Activated naive CD4-positive, alpha-beta T cell treated with anti-CD3 and anti-CD28 coated beads, Interleukin-2, amount 50 U/mL, for 72 hours (primary cell): ENCODE measurements at places on chromosomes 3 and 15.

DNA sequence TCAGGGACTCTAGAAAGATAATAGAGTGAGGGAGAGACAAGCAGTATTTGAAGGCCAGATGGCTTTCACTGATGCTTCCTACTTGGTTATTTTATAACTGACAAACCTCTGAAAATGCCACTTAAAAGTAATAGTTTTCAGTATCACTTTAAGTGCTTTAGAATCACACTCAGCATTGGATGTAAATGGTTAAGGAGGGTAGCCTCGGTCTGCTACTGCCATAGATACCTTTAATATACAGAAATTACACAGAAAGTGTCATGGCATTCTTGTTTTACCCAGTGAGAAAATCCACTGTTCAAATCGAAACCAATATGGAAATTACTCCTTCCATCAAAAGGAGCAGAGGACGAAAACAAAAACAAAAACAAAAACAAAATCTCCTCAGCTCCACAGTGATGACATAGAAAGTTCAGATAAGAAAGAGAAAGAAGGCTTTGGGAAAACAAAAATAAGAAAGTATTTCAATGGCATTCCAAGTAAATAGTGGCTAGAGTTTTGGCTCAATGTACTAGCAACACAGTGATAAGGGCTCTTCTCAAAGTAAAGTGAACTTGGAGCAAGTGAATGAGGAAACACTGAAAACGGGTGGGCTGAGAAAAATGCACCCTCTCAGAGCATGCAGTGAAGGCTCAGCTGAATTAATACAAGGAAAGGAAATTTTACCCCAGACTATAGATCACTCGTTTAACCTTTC, 43.2 kb upstream of the CD47 start:
- DNase-seq: no peak

- no peak for DNase-seq
Observed at GRCh38 chr3:71565976-71566375, 17.6 kb downstream of the FOXP1 start.

DNA sequence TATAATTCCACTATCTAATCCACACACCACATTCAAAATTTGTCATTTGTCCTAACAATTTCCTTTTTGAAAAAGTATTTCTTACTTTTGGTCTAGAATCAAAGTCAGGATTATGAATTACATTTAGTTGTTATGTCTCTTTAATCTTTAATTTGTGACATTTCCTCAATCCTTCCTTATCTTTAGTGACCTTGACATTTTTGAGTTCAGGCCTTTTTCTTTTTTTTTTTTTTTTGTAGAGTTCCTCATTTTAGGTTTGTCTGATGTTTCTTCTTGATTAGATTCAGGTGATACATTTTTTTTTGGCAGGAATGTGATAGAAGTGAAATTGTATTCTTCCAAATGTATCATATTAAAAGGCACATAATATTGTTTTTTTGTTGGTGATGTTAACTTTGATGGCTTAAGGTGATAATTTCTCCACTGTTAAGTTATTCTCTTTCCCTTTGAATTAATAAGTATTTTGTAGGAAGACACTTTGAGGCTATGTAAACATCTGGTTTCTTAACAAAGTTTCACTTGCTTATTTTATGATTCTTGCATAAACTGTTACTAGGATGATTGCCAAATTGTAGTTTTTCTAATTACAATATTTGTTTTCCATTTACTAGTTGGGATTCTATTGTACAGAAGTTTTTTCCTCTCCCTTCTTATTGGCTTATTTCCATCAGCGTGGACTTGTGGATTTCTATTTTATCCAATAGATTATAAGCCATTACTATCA, 16.3 kb downstream of the SLC35G2 start:
- DNase-seq: no peak

DNA sequence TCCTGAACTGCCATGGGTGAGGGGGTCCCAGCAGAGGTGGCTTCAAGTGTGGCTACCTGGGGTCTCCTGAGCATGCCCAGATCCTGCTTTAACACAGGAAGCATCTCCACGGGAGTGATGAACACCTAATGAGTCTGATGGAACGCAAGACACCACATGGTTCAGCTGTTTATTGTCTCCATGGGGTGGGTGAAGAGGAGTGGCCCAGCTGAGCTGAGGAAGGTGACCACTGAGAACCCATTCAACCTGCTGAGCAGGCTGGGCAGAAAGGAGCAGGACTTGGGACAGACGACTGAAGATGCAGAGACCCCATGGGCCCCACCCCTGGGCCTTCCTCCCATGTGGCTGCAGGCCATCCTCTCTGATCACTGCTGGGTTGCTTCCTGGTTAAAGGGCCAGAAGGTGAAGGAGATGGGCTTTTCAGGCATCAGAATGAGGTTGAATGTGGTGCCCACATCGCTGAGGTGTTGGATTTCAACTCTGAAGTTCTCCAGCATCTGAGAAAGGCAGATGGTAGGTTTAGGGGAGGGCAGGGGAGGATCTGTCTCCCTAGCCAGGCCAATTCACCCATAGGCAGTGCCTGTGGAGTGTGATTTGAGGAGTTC, 29.7 kb downstream of the CYP11A1 start:
- DNase-seq: no peak

DNA sequence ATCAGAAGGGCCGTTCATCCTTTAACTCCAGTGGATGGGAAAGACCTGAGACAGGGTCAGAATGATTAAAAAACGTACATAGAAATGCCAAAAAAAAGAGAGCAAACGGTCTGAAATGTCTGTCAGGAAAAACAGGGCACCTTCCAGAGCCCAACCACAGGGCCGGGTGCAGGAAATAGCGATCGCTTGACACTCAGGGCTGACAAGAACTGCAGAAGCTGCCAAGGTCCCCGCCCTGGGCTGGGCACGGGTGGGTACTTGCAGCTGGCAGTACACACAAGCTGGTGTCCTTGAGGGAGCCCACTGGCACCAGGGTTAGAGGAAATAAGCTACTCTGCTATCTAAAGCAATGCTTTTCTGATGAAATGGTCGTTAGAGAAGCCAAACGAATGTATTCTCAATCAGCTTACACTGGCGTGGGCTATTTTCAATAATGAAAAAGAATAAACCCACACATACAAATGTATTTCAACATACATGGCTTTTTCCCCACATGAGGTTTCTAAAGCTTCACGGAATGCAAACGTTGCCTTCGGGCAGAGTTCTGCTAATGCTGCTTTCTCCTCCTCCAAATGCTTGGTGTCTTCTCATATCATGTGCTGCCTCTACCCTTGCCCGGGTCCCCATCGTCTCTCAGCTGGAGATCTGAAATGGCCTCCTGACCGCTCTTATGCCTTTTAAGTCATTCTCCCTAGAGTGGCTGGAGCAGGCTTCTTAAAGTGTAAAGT, 15.6 kb downstream of the FRMD4B start:
- no peak for DNase-seq

- no peak for DNase-seq
Observed at GRCh38 chr3:541062-541801, 344.7 kb downstream of the CHL1 start.

DNA sequence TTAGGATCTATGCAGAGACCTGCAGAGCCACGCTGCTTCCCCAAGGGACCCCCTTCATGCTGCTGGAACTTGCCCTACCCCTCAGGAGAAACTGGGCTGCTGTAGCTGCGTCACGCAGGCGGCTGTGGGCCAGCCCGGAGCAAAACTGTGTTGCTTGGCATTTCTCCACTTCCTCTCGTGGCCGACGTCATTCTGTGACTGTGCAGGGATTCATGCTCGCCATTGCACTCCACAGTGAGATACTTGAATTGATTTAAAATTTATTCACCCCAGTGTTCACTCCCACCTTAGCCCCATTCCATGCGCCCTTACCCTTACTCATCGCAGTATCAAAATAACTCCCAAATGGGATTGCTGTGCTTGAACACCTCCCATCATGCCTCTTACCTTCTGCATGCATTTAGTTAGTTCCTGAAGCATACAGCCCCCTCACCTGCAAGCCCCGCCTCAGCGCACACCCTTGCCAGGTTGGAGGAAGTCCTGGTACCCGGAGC, 45.7 kb downstream of the TMEM44 start:
- DNase-seq: no peak

DNA sequence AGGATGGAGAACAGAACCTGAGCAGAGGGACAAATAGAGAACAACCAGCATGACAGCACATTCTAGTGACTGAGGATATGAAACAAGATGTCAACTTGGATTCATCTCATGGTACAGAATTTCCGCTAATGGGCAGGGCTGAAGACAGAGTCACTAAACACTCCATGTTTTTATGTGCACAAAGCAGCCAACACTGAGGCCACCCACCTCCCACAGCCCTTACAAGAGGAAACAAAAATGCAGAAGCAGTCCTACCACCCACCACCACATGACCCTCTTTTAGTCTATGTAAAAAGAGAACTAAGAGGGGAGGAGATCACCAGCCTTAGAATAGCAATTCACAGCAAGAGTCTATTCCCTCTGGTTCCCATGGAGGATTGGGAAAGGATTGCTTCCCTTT, 131.4 kb upstream of the UBE2E2 start:
- no peak for DNase-seq

DNA sequence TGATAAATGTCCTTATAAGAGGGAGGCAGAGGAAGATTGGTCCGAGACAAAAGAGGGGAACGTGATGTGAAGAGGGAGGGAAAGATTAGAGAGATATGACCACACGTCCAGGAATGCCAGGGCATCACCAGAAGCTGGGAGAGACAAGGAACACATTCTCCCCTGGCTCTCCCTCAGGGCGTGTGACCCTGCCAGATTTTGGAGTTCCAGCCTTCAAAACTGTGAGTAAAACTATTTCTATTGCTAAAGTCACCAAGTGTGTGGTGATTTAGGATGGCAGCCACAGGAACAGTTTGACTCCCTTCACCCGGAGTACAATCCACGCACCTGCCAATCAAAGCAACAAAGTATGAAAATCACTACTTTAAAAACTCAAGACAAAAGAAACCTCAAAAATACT, 32.1 kb upstream of the TJP1 start:
- DNase-seq: no peak

- peak; percentile 79 for DNase-seq
Observed at GRCh38 chr3:112333002-112333380, at the start of gene CD200. Gene CD200 (plus strand): TSS chr3:112333156. CDS start chr3:112333213, 57 bp downstream.

- no peak for DNase-seq
Observed at GRCh38 chr3:127368186-127369032, 80.6 kb upstream of the PRR20G start.

DNA sequence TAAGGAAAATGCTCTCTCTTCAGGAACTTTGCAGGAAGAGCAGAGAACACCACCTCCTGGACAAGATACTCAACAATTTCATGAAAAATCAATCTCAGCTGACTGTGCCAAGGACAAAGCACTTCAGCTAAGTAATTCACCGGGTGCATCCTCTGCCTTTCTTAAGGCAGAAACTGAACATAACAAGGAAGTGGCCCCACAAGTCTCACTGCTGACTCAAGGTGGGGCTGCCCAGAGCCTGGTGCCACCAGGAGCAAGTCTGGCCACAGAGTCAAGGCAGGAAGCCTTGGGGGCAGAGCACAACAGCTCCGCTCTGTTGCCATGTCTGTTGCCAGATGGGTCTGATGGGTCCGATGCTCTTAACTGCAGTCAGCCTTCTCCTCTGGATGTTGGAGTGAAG, 200.5 kb downstream of the AKAP13 start:
- peak; percentile 49 for DNase-seq

DNA sequence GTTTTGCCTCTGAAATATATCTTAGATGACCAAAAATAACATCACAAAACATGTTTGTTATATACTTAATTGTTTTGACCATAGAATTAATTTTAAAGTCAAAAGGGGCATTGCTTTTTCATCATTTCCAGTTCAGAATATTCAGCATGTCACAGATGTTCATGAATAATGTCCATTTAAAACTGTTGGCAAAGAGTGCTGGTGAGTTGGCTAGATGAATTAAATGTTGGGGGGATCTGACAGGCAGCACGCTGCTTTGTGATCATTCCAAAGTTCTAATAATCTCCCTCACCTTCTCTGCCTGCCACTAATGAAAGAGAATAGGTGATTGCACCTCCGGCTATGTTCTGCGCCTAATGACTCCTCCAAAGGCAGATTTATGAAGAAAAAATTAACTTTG, 139.2 kb upstream of the MLF1 start:
- DNase-seq: no peak

DNA sequence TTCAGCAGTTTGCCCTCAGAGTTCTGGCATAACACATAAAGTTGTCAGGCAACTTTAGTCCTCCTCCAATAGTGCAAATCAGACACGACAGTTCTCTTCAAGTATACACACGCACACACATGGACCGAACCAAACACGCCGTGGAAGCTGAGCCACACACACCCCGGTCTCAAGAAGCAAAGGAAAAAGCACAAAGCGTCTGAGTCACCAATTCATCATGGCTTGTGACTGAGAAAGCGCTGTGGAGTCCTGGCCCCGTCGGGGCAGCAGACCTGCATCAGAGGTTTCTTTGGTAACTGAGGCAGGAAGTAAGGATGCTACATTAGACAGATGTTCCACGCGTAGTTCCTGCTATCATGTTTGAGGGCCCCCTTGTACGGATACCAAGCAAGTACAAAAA, 85.7 kb downstream of the VGLL4 start:
- no peak for DNase-seq

DNA sequence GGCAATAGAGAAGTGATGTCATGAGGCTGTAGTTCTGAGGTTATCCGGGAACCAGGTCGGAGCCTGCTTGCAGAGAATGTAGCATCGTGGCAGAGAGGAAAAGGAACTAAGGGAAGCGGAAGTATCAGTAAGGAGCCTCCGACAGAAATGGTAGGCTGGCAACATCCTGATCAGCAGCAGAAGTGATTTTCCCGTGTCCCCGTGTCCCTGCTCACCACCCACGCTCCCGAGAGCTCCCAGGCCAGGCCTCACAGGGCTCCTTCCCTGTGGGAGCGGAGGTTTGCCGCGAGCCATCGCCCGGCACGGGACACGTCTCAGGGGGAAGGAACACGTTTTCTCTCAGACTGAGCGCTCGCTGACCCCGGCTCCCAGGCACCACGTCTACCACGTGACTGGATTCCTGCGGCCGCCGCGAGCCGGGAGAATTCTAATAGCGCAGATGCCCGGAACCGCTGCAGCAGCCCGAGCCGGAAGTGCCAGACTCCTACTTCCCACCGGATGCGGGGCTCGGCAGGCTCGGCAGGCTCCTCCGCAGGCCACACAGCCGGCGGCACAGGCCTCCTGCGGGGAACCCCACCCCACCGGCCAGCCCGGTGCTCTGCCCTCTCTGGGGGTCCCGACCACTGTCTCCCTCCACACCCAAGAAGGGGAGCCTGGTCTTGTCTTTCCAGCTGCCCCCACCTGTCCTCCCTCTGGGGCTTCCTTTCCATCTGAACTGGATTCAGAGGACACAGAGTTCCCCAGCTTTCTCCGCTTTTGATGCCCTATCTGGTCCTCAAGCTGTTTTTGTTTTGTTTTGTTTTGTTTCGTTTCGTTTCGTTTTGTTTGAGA, 99.3 kb downstream of the BDH1 start:
- peak; percentile 81 for DNase-seq

DNA sequence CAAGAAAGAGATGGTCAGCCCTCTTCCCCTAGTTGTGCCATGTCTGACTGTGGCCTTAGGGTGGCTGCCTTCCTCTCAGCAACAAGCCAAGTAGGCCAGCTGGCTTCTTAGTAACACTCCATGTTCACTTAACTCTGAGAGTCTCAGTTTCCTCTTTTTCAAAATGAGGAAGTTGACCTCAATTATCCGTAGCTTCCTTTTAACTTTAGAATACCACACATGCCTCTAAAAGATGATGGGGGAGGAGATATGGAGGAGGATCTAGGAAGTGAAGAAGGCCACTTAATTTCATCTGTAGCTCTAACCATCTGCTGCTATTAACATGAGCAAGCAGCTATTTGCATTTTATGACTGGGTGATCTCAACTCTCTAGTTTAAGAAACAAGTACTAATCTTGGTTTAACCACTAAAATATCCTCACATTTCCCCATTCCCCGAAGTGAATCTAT, 32.9 kb downstream of the CD200R1L start:
- no peak for DNase-seq

- DNase-seq: no peak
Observed at GRCh38 chr15:51366920-51367319, 25.5 kb downstream of the GLDN start.

GRCh38 chr3:72897758-72898007, 9.8 kb downstream of the GXYLT2 start:
- no peak for DNase-seq
